ENCODE measurements at places on chromosomes 5 and 9.

DNA sequence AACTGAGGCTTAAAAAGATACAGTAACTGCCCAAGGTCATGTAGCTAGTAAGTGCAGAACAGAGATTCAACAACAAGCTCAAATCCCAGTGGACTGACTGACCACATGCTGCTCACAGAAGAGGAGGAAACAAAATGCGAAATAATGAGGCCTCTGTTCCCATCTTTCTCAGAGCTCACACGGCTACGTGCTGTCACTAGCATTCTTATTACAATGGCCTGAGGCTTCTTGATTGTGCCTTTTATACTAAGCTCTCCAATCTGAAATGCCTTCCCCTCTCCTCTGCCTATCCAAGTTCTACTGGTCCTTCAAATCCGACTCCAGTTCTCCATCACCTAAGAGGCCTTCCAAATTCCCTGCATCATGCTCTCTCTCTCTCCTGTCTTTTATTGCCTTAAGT is 26.0 kb downstream of the SGTB start:
- no peak for DNase-seq

DNA sequence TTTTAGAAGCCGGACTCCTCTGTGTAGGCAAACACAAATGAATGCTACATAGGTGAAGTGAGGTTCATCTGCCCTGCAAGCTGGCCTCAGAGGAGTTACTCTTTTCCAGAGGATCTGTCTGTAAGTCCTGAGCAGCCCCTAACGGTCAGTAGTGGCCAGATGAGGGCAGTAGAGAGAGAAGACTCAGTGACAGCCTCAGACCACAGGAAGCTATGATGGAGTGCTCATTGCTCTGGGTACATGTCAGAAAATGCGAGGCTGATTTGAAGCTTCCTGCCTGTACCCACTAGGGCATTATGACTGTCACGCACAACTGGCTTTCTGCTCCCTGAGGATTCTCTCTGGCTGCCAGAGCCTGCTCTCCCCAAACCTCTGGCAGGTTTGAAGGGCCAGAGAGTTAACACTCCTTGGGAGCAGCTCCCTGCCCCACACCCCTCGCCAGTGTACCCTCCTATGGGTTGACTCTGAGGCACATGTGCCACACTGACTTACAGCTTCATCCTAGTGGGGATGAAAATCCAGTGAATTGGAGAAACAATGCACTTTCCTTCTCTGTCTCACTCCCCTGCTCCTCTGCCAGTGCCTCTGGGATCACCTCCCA is 141.5 kb downstream of the GABRG2 start:
- DNase-seq, result no peak

- no peak for DNase-seq
Observed at GRCh38 chr9:93826905-93827544, 128.1 kb downstream of the BARX1 start.

GRCh38 chr9:95001720-95002119 is 275.2 kb downstream of the AOPEP start:
- DNase-seq, result no peak

- DNase-seq, result no peak
Observed at GRCh38 chr5:138869763-138870500, 5.2 kb downstream of the LRRTM2 start.

DNA sequence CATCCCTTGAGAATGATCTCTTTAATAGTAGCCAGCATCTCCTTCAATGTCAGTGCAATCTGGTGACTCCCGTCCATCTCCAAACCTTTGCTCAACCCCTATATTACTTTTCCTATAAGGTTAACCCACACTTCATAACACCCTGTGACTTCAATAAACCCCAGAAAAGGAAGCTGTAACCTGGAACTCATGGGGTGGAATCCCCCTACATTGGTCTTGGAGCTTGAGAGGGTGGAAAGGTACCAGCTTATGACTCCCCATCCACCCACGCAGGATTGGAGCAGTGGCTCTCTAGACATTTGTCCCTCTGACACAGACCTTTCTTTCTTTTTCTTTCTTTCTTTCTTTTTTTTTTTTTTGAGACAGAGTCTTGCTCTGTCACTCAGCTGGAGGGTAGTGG is 54.7 kb upstream of the ZFR start:
- no peak for DNase-seq

GRCh38 chr9:121348221-121348620 is 21.8 kb downstream of the STOM start:
- no peak for DNase-seq

- DNase-seq, result no peak
Observed at GRCh38 chr5:122420091-122420490, 108.1 kb downstream of the SNCAIP start.

DNA sequence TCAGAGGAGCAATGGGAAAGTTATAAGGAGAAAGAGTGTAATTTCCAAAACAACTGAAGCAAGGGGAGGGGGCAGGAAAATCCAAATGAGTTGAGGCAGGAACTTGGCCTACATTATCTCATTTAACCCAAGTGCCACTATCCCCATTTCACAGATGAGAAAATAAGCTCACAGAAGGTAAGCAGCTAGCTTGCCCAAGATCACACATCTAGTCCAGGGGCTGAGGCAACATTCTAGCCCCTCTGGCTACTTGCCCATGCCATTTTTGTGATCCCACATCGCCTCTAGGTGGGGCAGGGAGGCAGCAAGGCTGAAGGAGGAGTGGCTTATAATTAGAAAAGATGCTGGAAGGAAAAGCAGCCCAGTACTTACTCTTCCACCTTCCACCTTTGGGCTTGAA is 2.6 kb upstream of the PSIP1 start:
- no peak for DNase-seq

DNA sequence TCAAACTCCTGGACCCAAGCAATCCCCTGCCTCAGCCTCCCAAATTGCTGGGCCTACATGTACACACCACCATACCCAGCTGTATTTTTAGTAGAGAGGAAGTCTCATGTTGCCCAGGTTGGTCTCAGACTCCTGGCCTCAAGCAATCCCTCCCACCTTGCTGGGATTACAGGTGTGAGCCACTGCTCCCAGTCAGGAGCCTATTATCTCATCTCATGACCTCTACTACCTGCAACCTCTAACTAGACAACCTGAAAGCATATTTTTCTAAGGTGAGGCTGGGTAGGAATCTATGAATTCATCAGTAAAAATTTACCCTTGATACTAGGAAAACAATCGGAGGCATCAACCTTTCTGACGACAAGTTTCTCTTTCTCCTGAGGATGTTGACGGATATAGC is 10.0 kb downstream of the FAM13B start:
- DNase-seq, result no peak

DNA sequence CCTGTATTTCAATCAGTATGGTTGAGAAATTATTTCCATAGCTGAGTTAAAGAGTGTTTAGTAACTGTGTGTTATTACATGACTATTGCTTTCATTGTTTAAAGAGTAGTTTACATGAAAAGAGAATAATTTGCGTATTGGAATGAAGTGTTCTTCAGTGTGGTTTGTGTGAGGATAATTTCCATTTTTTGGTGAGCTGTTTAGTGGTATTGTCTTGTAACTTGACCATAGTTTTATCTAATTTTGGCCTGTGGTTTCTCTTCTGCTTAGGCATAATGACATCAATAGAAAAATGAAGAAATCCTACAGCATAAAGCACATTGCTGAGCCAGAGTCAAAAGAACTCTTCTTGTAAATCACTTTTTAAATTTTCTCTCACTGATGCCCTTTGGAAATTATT is 151.2 kb downstream of the SNCAIP start:
- DNase-seq, result no peak

- no peak for DNase-seq
Observed at GRCh38 chr5:18800293-18801025, 1166.2 kb downstream of the TAF11L14 start.

DNA sequence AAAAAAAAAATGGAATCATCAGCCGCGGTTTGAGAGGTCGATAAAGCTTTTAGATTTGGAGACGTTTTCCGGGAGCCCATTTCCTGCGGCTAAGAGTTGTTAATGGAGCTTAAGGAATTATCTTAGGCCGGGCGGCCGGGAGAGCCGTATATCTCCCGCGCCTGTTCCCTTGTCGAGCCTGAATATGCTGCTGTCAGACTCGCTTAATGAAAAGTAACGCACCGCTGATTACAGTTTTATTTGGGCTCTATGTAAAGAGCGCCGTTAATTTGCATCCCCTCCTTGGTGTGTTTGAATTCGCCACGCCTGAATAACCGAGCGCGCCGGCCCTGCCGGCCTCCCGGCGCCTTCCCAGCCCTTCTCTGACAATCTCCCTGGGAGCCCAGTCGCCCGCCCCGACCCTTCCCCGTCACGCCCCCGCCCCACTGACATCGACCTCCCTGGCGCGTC is 7.9 kb downstream of the IRX4 start:
- no peak for DNase-seq

GRCh38 chr9:98808411-98808815 is 943 bp downstream of the GALNT12 start:
- no peak for DNase-seq

GRCh38 chr5:74378464-74378863 is 262.1 kb downstream of the ENC1 start:
- DNase-seq, result no peak

DNA sequence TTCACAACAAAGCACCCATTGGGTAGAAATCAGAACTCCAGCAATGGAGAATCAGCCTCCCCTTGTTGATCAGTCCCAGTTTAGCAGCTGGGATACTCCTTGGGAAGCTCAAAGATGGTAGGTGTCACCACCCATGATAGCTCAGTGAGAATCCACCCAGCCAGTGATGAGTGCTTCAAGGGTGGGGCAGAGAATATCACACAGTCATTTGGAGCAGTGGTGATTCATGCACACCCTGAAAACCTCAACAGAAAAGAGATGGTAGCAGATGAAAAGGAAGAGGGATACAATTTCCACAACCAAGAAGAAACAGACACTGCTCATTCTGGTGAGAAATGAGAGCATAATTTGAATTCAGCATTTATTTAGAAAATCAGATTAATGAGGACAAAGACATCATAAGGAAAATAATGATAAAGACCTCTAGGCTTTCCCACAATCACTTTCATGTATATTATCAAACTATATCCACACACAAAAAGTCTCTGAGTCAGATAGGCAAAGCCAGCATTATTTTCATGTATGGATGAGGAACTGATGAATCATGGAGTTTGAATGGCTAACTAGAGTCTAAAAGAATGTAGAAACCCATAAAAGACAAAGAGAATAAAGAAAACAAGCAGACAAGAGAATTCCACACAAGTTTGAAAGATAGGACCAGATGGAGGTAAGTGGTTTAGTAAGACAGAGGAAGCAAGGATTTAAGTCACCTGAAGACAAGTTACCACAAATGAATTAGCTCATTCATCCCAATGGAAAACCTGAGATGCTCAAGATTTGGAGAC is 82.9 kb downstream of the FEM1C start:
- DNase-seq, result no peak

DNA sequence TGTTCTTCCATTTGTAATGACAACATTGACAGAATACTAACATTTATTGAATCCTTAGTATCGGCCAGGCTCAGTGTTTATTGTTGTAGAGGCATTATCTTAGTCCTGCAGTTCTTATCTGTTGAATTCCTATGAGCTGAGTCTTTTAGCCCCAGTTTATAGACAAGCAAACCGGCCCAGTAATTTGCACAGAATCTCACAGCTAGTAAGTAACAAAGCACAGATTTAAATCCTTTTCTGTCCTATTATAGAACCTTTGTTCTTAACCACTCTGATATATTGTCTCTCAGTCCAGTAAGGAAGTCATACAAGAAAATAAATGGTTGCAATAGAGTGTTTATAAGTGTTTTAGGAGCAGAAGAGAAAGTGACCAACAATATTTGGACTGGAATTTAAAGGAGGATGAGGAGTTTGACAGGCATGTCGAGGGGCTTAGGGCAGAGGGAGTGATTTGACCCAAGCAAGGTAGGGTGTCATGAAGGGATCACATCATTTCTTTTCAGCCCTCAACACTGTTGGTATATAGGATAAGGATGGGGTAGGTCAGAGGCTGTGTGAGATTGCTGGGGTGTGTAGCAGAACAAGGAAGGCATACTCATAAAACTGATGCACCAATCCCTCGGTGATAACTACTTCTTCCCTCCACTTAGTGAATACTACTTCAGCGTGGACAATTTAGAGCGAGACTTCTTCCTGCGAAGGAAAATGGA is 39.5 kb downstream of the LARP1 start:
- DNase-seq, result no peak

DNA sequence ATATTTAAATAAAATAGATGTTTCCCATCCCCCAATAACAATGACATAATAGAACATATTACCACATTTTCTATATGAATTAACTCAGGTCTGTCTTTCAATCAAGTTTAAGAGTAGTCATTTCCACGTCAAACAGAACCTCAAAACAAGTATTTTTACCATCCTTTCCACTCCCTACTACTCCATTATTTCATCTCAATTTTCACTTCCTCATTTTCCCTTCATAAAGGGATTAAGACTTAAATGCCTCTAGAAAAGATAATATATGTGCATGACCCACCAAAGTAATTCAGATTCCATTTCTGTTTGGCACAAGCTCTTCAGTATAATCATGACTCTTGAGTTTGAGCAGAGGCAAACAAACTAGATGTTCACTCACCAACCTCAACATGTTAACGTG is 40.4 kb downstream of the ELOVL7 start:
- no peak for DNase-seq

- no peak for DNase-seq
Observed at GRCh38 chr5:164057121-164057520, 551.7 kb downstream of the MAT2B start.

- DNase-seq, result no peak
Observed at GRCh38 chr9:94697972-94698581, 28.4 kb upstream of the AOPEP start.

- DNase-seq, result no peak
Observed at GRCh38 chr5:31832966-31833365, 194.0 kb downstream of the PDZD2 start.

DNA sequence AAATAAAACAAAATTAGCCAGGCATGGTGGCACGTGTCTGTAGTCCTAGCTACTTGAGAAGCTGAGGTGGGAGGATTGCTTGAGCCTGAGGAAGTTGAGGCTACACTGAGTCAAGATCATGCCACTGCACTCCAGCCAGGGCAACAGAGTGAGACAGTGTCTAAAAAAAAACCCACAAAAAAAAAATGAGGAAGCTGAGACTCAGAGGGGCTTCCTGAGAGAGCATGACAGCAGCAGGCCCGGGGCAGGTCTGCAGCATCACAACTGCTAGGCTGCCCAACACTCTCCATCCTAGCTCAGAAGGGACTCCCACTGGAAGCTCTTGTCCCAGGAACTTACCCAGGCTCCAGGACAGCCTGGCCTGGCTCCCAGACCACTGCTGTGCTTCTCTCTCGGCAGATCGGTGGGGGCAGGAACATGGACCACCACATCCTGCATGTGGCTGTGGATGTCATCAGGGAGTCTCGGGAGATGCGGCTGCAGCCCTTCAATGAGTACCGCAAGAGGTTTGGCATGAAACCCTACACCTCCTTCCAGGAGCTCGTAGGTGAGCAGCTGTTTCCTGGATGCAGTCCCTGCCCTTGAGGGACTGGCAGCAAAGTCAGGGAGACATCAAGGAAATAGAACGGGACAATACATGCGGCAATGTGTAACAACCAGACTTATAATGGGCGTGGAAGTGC is 19.1 kb downstream of the PTGS1 start:
- DNase-seq, result no peak

All from activated gamma-delta T cell treated with anti-CD3 and anti-CD28 coated beads, Interleukin-2, amount 50 U/mL, for 16 hours (primary cell).